ENCODE measurements at places on chromosomes 6 and 20. TPM values are rescaled to one million over a fixed set of nuclear protein-coding genes. Genes with fewer than 3 reads are reported as not detected.

SLC17A3 gene
- not detected for total RNA-seq

ARG1 gene
- total RNA-seq, result not detected

FAM83B gene
- 1.6 TPM for total RNA-seq

NKAPL gene
- 5.1 TPM for total RNA-seq

KHDC1L gene
- not detected for total RNA-seq

AKAP12 gene
- total RNA-seq, result 13.9 TPM

SEL1L2 gene
- 0.43 TPM for total RNA-seq

JAG1 gene
- 22.1 TPM for total RNA-seq

CST5 gene
- not detected for total RNA-seq
